ENCODE measurements at places on chromosomes 5 and 9.

- DNase-seq, result no peak
Measured at GRCh38 chr5:53362521-53362941, 117.9 kb upstream of the FST start.

DNA sequence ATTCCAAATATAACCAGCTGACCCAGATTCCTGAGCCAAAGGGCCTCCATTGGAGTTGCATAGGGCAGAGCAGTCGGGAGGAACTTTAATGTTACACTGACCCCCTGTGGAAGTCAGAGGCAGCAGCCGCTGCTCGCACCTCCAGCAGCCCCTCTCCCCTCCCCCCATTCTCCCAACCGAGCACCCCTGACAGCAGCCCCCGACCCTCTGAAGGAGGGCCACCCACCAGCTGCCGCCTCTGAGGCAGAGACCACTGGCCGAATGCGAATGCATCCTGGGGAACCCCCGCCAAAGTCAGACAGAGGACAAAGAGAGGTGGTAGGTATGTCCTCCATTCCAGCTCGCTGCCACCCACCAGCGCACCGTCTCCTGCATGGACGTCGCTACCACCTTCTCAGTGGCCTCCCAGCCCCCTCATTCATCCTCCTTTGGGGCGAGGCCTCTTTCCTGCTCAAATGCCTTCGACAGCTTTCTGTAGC, 231.0 kb downstream of the CDK5RAP2 start:
- peak; percentile 70 for DNase-seq

- DNase-seq, result no peak
Measured at GRCh38 chr5:36442352-36442751, 140.7 kb upstream of the RANBP3L start.

DNA sequence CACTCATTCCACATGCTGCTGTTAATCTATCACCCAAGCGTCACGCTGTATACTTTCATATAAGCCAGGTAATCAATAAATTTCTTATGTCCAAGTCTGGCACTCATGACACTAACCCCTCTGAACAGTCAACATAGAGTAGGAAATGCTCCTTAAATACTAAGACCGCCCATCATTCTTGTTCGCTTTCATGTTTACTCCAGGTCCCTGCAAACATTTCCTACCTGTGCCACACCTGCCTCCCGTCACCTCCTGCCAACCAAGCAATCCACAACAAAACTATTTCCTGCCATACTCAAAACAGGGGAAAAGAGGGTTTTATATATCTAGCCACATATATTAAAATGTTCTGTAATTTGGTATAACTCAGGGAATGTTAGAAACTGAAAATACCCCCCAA, 39.0 kb downstream of the ZFR start:
- DNase-seq, result no peak

GRCh38 chr5:102223542-102224477, 72.3 kb downstream of the SLCO4C1 start:
- DNase-seq, result peak; percentile 68

DNA sequence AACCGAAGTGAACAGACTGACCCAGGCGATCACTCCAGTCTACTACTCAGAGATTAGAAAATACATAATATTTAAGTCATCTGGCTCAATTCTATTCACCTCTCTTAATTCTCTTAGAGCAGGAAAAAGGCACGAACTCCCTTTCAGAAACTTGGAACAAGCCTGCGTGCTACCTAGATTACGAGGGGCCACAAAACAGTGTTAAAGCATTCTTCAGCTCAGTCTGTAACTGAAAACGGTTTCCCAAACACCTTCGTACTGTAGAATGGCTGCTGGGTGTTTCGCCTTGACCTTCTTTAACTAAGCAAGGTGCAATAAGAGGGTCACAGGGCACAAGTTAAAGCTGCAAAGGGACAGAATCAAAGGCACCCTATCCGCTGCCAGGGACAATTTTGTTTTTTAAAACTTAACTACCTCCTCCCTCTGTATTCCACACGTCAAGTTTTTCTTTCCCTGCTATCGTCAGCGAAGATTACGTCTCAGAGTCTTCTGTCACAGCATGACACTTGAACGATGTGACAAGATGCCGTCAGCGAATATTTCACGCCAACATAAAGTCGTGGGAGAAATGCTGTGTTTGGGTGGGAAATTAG, 687 bp downstream of the LYSMD3 start:
- DNase-seq, result no peak

GRCh38 chr9:27033815-27034403, 28.4 kb upstream of the LRRC19 start:
- DNase-seq, result peak; percentile 65

- DNase-seq, result peak; percentile 77
Measured at GRCh38 chr9:2241461-2241835, 226.3 kb downstream of the SMARCA2 start.
